ENCODE measurements at places on chromosomes 1 and 21.

DNA sequence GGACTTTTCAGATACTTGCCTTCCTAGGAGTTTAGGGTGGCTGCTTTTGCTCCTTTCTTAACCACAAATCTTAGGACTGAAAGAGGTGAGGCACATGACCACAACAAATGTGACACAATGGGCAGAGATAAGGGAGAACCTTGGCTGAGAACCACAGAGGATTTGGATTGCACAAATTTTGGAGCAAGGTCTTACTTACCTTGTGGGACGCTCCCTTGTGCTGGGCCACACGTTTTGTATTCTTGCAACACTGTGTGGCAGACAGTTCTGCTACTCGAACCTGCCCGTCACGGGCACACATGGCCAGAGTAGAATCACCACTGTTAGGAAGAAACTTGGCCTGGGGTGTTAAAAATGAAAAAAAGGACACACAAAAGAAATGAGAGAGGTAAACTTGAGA, 23.9 kb downstream of the DCAF8 start:
- no peak for DNase-seq

- no peak for DNase-seq
These were observed 840.6 kb downstream of the BRINP3 start for GRCh38 chr1:189637041-189637440.

GRCh38 chr1:29657816-29658215, 421.5 kb downstream of the PTPRU start:
- peak; percentile 5 for DNase-seq

DNA sequence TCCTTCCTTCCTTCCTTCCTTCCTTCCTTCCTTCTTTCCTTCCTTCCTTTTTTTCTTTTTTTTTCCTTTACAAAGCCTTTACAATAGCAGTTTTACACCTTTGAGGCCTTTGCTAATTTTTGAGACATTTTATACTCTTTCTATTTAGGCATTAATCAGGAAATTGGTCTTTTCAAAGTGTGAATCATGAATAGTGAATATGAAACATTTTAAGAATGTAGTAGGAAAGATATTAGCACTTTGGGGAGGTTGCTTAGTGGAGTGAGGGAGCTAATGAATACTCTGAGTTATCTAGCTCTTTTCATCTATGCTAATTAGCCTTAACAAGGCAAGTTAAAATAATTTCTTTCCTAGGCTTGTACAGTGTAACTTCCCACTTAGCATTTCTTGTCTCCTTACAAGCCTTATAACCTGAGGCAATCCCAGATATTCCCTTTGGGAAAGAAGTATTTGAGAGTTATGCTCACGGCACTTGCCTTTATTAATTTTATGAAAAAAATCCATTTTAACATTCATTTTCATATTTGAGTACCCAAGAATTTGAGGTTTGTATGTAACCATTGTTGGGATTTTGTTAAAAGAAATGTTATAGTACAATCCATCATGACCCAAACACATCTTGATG, 122.6 kb downstream of the NTNG1 start:
- DNase-seq, result no peak

Data from head of caudate nucleus (tissue), 42 donors.